NCI-H510A (cell line): ENCODE measurements at places on chromosomes 4 and X.

- no peak for DNase-seq
These were observed 77.8 kb upstream of the HELT start for GRCh38 chr4:184940500-184940899.

DNA sequence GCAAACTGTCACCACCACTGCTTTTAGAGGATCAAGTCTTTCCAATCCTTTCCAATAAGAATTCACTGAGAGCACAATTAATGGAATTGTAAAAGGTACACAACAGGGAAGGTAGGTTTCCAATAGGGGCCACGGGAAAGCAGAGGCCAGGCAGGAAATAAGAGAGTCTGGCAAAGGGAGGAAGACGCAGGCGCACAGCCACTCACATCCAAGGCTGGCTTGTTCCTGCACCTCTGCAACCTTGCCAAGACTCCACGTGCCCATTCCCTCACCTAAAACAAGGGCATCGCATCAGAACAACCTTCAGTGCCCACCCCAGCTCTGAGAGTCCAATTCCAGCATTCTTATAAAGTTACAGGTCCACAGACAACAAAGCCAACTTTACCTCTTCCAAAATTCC is 81.2 kb downstream of the AFAP1 start:
- DNase-seq: no peak

GRCh38 chr4:112156112-112156511 is 10.9 kb downstream of the FAM241A start:
- no peak for DNase-seq

DNA sequence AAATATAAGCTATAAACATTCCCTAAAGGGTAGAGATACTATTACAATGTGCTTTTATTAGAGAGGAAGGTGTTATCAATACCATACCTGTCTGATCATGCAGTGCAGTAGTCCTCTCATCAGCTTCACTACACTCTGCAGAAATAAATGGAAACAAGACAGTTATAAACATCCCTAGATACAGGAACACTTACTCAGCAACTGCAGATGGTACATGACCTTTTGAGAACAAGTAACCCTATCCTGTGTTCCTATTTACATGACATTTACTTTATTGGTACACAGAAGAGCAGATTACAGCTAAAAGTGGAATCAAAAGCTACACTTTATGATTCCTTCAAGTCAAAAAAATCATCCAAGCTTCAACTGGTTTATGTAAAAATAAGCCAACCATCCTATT is 9.0 kb downstream of the PHKA1 start:
- DNase-seq: no peak

- DNase-seq: no peak
These were observed 50.7 kb upstream of the USP38 start for GRCh38 chr4:143133977-143134376.

- DNase-seq: no peak
These were observed 745.9 kb downstream of the RPA4 start for GRCh38 chrX:97629597-97629985.

DNA sequence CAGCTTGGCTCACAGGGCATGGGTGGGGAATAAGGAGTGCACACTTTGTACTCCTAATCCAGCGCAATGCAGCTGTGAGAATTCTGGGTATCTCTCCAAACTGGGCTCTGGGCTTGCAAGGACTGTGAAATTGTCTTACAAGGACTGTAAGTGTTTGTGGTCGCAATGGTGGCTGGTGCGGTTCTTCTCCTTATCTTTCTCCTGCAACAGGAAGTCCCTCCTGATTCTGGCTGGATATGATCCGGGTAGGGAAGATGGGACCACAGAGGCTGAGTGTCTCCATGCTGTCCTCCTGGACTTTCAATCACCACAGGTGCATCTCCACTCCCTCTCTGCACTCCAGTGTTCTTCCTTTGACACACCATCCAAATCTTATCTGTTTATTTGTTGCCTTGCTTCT is 55.7 kb upstream of the GYPE start:
- DNase-seq: no peak

DNA sequence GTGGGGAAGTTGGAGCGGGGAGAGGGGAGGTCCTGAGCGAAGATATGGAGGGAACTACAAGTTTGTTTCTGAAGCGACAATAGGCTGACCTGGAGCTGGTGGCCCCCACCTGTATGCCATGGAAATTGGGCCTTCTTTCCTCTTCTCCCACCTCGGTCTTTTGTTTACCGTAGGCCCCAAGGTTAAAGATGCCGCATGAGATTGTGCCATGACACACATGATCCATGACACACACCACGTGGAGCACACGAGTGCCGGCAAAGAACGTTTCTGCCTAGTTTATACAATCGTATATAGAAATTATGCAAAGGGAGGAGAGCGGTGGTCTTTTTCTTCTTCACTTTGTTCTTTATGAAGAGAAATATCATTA is 408 bp downstream of the TMEM33 start:
- DNase-seq: no peak

DNA sequence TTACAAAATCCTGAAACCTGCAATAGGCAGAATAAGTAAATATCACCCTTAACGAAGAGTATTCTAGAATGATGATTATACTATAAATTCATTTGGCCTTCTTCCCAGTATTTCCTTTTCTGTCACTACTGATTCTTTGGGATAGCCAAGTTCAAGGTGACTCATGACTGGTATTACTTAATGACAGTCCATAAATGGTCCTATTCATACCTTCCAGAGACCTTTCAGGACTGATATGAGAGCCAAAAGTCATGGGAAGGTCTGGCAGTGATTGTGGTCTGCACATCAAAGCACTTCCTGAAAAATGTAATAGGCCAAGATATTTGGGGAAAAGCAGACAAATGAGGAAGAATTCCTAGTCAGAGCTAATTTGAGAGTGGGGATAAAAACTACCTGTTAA is 239.6 kb upstream of the FAM47A start:
- DNase-seq: no peak

- DNase-seq: no peak
These were observed 52.8 kb downstream of the NFKB1 start for GRCh38 chr4:102553982-102554381.

- DNase-seq: no peak
These were observed 38.2 kb downstream of the CENPI start for GRCh38 chrX:101136235-101136634.

DNA sequence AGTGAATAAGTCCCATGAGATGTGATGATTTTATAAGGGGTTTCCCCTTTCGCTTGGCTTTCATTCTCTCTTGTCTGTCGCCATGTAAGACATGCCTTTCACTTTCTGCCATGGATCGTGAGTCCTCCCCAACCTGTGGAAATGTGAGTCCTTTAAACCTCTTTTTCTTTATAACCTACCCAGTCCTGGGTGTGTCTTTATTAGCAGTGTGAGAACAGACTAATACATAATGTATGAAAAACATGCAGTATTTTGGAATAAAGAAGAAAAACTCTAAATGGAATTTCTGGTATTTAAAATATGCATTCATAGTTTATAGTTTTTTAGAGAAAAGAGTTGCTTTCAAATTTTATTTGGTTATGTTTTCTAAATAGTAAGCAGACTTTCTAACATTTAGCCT is 360.7 kb downstream of the PCDH7 start:
- no peak for DNase-seq

- DNase-seq: no peak
These were observed 62.9 kb downstream of the ELOVL6 start for GRCh38 chr4:110135523-110135922.

GRCh38 chrX:141220342-141221008 is 21.8 kb downstream of the SPANXC start:
- DNase-seq: no peak

GRCh38 chrX:119015407-119016237 is 41.2 kb downstream of the LONRF3 start:
- DNase-seq: no peak

- no peak for DNase-seq
These were observed 277.1 kb upstream of the DIAPH2 start for GRCh38 chrX:96407501-96407900.

DNA sequence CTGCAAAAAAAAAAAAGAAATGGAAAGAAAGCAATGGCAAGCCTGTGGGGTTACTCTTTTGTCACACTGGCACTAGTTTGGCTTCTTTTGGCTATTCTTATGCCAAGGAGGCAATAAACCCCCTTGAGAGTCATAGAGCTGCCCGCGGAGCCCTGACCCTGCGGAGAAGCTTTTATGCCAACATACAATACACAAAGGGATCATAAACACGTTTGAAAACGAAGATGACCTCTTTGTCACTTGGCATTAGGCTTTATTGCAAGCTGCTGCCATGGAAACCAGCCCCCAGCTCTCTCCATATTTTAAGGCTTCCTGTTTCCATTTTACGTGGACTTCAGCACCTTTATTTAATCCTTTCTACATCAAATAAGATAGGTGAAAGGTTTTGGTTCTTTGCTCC is 7.6 kb downstream of the NEUROG2 start:
- no peak for DNase-seq

GRCh38 chr4:169715826-169716225 is 41.9 kb downstream of the HPF1 start:
- DNase-seq: no peak

- DNase-seq: no peak
These were observed 230.8 kb downstream of the TMEM47 start for GRCh38 chrX:34426334-34426733.

DNA sequence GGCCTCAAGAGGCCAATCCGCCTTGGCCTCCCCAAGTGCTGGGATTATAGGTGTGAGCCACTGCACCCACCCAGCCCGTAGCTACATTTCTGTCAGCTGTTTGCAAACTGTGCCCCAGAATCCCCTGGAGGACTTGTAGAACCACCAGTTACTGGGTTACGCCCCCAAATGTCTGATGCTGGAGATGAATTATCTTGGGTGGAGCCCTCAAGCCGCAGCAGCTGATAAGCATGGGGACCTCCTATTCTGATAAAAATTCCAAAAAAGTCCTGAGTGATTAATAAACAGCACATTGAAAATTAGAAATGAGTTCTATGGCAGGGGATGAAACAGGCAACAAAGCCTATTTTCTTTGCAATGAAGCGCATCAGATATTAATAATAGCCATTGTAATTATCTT is 105.0 kb downstream of the PTTG2 start:
- DNase-seq: no peak

DNA sequence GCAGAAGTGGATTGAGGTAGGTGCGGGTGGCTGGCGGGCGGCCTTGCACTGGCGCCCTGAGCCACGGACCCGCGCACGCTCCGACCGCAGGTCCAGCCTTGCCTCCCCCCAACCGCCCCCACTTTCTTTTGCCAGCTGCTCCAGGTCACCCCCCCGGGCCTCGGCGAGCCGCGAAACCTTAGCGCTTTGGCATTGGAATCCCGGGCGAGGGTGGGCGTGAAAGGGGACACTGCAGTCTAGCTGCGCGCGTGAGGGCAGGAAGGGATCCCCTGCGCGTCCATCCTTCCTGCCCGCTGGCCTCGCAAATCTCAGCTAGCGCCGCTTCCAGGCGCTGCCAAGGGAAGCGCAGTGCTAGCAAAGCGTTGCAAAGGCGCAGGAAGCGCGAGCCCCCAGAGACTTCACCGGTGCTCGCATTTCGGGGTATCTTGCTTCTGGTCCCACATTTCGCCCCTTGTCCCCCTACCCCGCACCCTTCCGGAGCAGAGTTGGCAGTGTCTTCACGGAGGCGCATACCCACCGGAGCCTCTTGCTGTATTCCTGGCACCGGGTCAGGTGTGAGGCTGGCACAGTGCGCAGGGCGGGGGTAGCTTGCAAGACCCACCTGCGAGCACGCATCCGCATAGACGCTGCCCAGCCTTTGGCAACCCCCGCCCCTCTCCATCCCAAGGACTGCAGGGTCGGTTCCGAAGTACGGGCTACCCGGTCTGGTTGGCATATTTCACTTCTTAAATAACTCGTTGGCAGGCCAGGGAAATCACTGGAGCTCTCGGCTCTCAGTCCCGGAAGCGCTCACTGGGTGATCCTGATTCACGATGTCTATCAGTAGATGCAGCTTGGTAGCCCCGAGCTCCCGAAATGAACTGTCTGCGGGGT is 104.4 kb downstream of the UCHL1 start:
- DNase-seq: no peak

- DNase-seq: no peak
These were observed 215.5 kb downstream of the SPATA18 start for GRCh38 chr4:52266537-52267137.

- DNase-seq: no peak
These were observed 17.7 kb downstream of the NAA11 start for GRCh38 chr4:79308137-79308536.

DNA sequence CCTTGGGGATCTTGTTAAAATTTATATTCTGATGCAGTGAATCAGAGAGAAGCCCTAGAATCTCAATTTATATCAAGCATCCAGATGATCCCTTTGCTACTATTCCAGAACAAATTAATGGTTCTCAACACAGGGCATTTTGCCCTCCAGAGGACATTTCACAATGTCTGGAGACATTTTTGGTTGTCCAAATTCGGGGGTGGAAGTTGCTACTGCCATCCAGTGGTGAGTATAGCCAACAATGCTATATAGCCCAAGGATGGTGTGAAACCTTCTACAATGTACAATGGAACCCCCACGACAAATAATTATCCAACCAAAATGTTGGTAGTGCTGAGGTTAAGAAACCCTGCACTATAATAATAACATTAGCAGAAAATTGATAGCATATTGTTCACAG is 2440.0 kb downstream of the PCDH7 start:
- DNase-seq: no peak

DNA sequence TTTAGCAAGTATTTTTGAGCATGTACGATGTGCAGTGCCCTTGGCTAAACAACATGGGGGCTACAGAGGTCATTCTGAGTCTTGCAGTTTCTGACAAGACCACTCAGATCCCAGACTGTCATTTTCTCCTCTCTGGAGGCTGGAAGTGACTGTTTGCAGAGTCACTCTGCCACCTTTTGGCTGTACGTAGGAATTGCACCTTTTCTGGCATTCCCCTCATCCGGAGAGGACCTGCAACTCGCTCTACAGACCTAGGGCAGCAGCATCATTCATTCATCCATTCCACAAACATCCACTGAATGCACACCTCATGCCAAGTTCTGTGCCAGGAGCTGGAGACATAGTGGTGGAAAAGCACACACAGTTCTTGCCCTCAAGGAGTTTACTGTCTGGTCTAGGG is 160.4 kb upstream of the GPR101 start:
- DNase-seq: no peak

- no peak for DNase-seq
These were observed 919 bp downstream of the SOWAHD start for GRCh38 chrX:119759248-119759766.

DNA sequence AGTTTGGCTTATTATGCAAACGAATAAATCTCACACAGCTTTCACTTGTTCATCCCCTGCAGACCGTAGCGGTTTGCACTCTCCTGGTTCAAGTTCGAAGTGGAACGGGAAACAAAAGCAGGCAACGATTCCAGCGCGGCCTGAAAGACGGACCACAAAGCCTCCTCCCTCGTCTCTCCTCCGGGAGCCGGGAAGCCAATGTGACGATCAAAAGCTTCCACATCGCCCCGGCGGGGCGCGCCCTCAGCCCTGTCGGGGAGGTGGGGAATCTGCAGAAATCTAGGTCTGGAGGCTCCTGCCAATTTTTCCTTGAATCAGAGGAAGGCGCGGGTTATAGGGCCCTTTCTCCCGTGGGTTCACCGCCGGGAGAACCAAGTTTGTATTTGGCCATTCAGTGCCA is 16.9 kb upstream of the ZIC3 start:
- no peak for DNase-seq

DNA sequence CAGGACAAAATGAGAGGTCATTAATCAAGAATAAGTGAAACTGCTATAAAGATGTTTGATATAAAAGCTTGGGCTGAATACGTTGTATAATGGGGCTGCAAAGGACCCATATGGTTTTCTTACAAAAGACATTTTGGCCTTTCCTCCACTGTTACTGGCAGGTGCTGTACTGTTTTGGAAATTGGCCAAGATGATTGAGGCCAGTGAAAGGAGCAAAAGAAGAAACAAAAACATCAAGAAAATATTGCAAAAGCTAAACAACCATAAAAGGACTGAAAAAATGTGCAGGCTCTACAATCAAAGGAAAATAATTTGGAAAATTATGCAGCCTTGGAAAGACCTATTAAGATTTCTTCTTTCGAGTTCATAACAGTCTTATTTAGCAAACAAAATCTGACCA is 222.2 kb upstream of the PPP1R2C start:
- no peak for DNase-seq
